ENCODE measurements at places on chromosomes 6 and 20. TPM values are rescaled to one million over a fixed set of nuclear protein-coding genes. Genes with fewer than 3 reads are reported as not detected.

The RAET1G gene
- 0.77 TPM for polyA plus RNA-seq

The FBXO9 gene
- 78.9 TPM for polyA plus RNA-seq

The ZNF451 gene
- polyA plus RNA-seq, result 12.4 TPM

The XKR7 gene
- polyA plus RNA-seq, result not detected

The GABRR1 gene
- not detected for polyA plus RNA-seq

The SLA2 gene
- polyA plus RNA-seq, result not detected

The LST1 gene
- 0.18 TPM for polyA plus RNA-seq

The RSPO4 gene
- 0.52 TPM for polyA plus RNA-seq

The BTN1A1 gene
- polyA plus RNA-seq, result not detected

The KCNQ5 gene
- 1.6 TPM for polyA plus RNA-seq

The ENPP3 gene
- polyA plus RNA-seq, result not detected

The ZNF311 gene
- polyA plus RNA-seq, result 0.74 TPM

The C6orf52 gene
- 0.28 TPM for polyA plus RNA-seq

The EYA2 gene
- 1.5 TPM for polyA plus RNA-seq

The RPS10 gene
- polyA plus RNA-seq, result 2,590 TPM

DNA sequence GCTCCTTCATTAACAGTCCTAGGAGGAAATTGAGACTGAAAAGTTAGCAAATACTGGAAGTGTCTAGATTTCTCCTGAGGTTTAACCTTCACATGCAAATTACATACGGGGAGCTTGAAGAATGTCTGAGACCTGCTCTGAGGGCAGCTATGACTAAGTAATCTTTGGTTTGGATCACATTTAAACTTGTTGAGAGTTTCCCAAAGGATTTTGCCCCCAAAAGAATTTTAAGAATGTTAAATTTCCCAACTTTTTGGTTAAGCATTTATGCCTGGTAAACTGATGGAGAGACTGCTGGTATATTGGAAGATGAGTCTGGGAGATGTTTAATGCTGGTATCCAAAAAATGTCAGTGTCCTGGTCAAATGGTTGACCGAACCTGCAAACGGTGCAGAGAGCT lies 97.0 kb downstream of the RREB1 start:
- DNase-seq, result peak; percentile 13

GRCh38 chr6:131255911-131256310 lies 120.6 kb downstream of the AKAP7 start:
- no peak for DNase-seq

DNA sequence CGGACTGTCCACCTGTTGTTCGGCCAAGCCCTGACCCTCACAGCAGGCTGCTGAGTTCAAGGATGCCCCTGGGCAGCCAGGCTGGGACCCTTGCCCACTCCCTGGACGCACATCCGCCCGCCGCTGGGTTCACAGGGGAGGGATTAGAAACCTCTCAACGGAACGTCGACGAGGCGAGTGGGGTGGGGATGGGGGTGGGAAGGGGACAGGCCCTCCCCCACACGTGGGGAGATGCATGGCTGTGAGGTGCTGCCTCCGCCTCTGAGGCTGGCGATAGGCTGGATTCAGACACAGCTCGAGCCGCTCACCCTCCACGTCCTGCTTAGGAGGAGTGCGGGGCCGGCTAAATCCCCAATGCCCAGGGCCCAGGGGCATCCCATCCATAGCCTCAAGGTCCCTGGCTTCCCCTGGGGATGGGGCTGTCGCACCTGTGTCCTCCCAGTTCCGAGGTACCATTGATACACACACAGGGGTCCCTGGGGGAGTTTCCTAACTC lies 90.6 kb upstream of the BHLHE23 start:
- DNase-seq, result no peak

DNA sequence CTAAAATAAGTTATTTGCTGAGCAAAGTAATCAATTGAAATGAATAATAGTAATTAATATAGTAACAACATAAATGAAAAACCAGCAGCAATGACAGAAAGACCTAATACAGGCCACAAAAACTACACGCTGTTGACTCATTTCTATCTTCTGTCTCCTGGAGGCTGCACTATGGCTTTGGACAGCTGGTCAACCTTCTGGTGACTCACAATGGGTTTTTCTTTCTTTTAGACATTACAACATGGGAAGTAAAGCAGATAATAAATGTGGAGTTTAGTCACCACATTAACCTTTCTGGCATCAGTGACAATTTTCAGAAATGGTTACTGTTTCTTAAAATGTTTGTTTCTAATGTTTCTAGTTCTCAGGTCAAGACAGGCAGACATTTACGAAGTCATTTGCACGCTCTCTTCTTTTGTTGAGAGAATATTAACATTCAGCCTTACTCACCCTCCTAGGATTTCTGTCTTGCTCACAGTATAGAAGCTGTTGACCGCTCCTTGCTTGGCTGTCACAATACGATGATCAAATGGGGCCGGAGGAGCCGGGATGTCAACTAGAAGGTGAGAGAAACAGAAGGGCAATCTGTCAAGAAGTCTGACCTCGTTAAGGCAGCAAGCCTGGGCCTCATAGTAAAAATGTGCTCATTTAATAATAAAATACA lies 62.2 kb downstream of the MYLK4 start:
- DNase-seq, result peak; percentile 41

- DNase-seq, result no peak
Observed at GRCh38 chr6:134199848-134200606, 117.9 kb downstream of the SGK1 start.

DNA sequence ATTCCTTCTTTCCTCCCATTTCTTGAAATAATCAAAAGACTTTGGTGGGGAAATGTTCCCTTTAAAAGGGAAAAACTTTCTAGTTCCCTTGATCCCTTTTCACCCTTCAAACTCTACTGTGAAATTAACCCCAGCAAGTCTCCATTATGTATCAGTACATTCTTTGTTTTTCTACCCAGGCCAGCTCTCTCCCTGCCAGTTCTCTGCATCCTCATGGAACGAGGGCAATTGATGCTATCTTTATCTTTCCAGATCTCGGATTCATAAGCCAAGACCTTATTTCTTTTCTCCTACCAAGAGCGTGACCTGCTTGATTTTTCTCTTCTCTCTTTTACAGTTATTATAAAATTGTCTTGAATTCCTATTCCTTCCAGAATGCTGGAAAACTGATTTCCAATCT lies 75.8 kb downstream of the ADGRB3 start:
- DNase-seq, result no peak

- DNase-seq, result peak; percentile 52
Observed at GRCh38 chr6:81769824-81770223, 17.3 kb upstream of the TENT5A start.

GRCh38 chr6:1781152-1781816 lies 171.6 kb downstream of the FOXC1 start:
- DNase-seq, result no peak

DNA sequence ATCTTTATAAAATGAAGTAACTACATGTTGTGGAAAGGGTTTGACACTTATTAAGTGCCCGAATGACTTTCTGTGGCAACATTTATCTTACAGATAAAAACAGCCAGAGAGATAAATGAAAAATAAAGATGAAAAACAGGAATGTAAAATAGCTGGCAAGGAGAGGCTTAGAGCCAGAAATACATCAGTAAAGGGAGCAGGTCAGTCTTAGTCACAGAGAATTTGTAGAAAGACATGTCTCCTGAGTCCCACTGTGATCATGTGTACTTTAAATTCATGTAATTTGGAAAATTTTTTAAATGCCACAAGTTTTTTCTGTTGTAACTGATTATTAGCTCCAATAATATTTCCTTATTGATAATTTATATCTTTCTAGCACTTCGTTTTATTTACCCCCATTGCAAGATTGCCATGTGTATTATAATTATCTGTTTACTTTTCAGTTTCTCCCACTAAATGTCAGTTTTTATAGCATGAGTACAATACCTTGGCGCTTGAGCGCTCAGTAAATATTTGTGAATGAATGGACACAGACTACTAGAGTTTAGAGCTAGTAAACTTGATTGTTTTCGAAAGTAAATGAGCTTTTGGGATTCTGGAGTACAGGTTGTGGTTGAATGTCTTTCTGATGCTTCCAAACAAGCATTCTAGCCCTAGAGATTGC lies 15.2 kb downstream of the TAB2 start:
- DNase-seq, result no peak

GRCh38 chr6:135586844-135587243 lies 89.3 kb upstream of the AHI1 start:
- no peak for DNase-seq

GRCh38 chr20:13418263-13419229 lies 197.5 kb downstream of the ISM1 start:
- DNase-seq, result no peak

GRCh38 chr6:44004625-44005506 lies 122.4 kb downstream of the MRPL14 start:
- no peak for DNase-seq

DNA sequence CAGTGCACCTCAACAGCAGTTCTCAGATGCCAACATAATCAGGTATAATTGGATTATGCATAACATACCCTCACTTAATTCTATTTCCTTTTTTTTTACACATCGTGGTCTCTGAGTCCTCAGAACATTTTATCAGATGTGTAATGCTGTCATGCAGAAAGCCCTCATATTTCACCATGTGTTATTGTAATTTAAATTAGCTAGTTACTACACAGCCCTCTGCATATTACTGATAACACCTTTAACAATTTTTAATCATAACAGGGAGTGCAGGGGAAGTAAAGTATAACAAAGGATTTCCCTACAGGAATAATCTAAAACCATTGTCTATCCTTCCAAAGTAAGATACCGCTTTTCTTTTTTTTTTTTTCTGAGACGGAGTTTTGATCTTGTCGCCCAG lies 91.9 kb upstream of the CCDC28A start:
- no peak for DNase-seq

GRCh38 chr20:31537890-31538289 lies 23.6 kb downstream of the HM13 start:
- no peak for DNase-seq

- DNase-seq, result no peak
Observed at GRCh38 chr6:78347191-78347916, 520.0 kb upstream of the IRAK1BP1 start.

DNA sequence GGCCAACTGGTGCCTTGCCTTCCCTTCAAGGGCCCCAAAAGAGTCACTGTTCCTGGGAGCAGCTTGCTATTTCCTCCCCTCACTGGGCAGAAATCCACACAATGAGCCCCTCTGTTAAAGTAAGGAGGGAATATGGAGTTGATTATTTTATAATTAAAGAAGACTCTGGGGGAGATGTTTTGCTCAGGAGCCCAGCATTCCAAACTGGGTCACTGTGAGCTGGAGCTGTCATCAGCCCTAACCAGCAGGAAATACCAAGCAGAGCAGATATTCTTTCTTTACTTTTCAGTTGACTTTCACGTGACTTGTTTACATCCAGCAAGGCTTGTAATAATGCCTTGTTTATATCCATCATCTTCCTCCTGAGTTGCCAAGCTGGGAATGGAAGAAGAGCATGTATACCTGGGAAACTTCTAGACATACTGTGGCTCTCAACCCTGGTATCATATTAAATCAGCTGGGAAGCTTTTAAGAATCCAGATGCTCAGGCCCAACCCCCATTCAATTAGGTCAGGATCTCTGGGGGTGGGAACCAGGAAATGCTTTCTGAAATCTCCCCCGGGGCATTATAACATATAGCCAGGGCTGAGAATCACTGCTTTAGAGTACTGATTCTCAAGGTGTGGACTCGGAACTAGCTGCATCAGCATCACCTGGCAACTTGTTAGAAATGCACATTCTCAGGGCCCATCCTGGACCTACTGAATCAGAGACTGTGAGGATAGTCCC lies 175.6 kb upstream of the MYLIP start:
- no peak for DNase-seq

- no peak for DNase-seq
Observed at GRCh38 chr6:37669306-37669705, 28.4 kb downstream of the MDGA1 start.

- DNase-seq, result no peak
Observed at GRCh38 chr6:35562060-35562459, 49.4 kb upstream of the TULP1 start.

DNA sequence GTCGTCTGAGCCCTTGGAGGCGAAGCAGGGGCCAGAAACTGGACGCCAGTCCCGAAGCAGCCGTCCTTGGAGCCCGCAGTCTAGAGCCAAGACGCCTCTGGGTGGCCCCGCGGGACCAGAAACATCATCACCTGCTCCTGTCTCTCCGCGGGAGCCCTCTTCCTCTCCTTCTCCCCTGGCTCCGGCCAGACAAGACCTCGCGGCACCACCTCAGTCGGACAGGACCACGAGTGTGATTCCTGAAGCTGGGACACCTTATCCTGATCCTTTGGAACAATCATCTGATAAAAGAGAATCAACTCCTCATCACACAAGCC lies 416 bp downstream of the RSPH4A start:
- DNase-seq, result no peak

DNA sequence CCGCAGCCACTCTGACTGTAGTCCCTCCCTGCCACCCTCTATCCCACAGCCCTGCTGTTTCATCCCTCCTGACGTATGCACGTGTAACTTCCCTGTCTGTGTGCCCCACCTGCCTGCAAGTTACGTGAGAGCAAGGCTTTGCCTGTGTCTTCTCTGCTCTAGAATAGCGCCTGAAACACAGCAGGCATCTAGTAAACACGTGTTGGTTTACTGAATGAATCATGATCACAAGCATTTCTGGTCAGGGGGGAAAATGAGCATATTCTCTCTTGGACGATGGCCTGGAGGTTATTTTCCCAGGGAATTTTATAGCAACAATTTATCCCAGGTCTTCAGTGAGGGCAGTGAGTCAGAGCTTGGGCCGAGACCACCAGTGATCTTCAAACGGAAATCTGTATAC lies 38.3 kb downstream of the PSMG4 start:
- no peak for DNase-seq

DNA sequence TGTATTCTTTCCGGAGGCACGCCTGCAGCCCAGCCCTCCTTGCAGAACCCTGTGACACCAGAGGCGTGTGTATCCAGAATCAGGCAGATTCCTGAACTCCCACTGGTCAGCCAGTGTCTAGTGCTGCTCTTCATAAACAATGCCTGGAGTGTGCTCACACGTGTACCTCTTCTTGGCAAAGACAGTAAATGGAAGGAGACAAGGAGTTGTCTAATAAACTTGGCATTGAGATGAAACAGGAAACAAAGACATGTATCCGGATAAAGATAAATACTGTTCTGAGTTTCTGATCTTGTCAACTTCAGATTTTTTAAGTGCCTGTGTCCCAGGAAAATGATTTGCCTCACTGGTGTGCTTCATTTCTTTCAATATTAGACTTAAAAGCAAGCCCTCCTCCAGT lies 1.7 kb downstream of the RPS6KA2 start:
- no peak for DNase-seq

DNA sequence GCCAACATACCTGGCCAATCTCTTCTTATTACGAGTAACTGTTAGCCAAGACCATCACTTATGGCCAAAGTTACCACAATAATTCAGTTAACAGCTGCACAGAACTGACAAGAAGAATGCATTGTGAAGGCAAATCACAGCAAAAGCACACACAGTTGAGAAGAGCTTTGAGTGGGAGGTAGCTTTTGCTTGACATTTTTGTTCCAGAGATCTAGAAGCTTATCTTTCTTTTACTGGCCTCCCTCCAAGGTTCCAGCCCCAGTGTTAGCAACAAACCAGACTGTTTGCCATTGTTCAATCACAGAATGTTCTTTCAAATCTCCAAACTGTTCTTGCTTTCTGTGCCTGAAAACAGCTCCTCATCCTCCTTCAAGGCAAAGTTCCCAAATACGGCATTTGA lies 35.9 kb upstream of the IRAK1BP1 start:
- no peak for DNase-seq
